RKO (cell line): ENCODE measurements at places on chromosomes 6 and 20.
A peak's percentile ranks its signal among the peaks of the same experiment; 100 is the strongest.

DNA sequence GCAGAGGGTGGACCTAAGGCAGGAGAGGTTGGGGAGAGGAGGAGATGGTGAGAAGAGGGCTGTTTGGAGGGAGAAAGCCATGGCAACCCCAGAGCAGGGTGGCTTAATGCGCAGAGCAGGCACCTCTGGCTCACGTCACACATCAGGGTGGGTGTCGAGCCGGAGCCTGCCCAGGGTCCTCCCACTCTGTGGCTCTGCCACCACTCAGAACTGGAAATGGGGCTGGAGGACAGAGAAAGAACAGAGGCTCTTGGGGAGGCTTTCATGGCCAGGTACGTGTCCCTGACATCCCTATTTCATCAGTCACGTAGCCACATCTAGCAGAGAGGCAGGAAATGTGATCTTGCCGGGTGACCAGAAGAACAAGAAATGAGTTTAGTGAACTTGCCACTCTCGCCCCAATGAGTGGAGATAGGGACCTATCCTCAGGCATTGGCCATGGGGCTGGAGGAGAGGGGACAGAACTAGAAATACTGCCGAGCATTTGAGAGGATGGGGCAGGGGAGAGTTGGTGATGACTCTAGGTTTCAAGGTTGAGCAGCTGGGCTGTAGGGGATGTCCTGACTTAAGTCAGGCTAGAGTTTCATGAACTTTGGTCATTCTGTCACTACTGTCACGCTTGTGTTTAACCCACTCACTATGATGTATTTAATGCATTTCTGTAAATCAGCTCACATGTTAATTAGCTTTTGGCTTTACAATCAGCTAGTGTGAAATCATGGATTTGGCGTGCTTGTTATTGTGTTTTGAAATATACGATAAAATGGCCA, 52.7 kb downstream of the CDH26 start:
- no peak for DNase-seq

GRCh38 chr20:5705827-5706226, 44.4 kb upstream of the SHLD1 start:
- no peak for DNase-seq

DNA sequence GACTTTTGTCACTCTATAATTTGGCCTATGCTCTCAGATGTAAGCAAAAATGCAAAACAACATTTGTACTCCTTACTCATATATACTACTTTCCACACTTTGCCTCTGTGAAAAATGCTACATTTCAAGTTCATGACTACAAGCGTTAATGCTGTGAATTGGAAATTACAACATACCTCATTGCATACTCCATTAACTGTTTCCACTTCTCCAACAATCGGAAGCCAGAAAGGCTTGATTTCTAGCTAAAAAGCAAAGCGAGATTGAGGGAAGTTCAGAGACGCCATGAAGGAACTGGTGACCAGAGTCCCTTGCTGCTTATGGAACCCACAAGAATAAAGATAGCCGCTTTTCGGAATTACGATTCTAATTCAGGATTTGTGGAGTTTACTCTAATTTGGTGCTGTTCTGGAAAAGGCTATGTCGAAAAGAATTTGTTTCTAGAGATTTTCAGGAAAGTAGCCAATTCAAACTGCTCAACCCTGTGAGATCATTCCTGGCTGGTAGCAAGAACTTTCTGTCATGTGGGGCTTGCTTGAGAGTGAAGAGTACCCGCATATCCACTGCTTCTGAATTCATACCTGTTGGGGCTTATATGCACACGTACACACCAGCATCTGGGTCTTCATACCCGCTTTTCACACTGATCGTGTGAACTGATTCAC, 98.0 kb upstream of the CITED2 start:
- no peak for DNase-seq

- DNase-seq, result no peak
These were observed 23.0 kb downstream of the GMDS start for GRCh38 chr6:2222275-2222842.

DNA sequence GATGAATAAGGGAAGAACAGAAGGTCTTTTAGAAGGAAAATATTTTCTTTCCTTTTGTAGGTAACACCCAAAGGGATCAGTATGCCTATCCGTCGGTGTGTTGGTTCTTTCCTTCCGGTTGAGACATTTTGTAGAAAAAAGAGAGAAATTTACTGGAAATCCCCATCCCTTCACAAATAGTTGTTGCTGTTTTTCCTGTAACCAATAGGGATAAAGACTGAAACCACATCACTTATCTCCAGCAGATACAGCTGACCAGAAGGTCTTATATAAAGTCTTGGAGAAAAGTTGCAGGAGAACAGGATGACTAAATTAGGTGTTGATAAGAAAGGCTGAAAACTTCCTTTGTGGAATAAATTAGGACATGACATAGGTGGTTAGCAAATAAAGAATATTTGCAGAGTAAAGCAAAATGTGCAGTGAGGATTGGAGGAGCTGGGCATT, 14.8 kb upstream of the HLA-DRB1 start:
- DNase-seq, result no peak

GRCh38 chr6:119517428-119517827, 167.9 kb upstream of the MAN1A1 start:
- no peak for DNase-seq

DNA sequence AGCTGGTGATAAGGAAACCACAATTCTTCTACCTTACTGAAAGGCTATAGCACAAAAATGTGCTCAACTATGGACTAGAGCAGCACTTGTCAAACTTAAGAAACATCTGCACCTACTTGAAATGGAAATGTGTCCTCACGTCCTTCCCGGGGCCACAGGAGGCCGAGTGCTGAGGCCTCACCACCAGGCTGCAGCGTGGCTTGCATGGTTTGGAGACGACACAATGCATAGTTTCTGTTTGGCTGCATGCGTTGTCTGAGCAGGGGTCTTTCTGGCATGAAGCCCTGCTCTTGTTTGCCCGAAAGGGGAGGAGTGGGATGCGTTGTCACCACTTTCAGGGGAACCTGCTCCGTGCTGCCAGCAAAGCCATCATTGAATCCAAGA, 228.8 kb downstream of the TTLL2 start:
- DNase-seq, result no peak

DNA sequence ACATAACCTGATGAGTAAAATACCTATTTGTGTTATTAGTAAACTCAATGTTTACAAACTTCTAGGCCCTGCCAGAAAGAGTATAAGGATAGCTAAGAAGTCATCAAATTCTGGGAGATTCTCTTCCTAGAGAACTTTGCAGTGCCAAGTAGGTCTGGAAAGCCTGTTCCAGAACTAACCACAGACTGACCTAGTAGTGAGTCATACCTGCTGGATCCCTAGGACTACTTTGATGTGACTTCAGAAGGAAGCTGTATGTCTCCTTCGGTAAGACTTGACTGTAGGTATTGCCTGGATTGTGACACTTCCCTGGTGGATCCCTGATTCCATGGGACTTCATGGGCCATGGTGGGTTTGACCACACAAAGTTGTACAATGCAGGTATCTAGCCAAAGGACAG, 131.7 kb downstream of the DNAH8 start:
- peak; percentile 51 for DNase-seq

- DNase-seq, result no peak
These were observed 558 bp downstream of the LINC00237 start for GRCh38 chr20:21105429-21106170.

DNA sequence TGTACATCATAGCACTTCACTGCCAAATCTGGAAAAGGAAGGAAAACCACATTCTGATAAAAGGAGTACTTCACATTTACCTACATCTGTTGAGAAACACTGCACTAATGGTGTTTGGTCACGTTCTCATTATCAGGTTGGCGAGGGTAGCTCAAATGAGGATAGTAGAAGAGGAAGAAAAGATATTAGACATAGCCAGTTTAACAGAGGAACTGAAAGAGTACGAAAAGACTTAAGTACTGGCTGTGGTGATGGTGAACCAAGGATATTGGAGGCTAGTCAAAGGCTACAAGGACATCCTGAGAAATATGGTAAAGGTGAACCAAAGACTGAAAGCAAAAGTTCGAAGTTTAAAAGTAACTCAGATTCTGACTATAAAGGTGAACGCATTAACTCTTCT, 32.0 kb upstream of the GJA10 start:
- DNase-seq, result no peak

GRCh38 chr20:48620507-48621375, 207.1 kb downstream of the PREX1 start:
- peak; percentile 84 for DNase-seq

GRCh38 chr6:18976966-18977365, 589.8 kb downstream of the RNF144B start:
- no peak for DNase-seq

DNA sequence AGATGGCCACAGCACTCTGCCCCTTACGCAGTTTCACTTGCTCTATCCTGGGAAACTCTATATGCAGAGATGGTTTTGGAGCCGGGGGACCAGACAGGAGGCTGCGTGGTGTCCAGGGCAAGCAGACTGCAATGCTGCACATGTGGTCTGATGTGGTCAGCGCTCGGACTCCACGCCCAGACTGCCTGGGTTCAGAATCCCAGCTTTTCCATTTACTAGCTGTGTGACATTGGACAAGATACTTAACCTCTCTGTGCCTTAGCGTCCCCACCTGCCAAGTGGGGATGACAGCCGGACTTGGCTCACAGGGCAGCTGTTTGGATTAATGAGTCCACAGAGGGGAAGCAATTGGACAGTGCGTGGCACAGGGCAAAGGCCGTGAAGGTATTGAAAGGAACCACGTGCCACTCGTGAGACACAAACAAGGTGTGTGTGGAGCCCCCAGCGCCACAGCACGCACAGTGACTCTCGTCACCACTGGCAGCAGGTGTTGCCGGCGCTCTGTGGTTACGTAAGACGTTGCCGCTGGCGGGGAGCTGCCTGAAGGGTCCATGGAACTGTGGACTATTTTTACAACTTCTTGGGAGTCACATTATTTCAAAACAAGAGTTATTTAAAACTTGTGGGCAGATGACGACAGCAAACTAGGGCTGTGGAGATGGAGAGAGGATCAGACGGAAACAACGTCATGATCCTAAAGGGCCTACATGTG, 201.4 kb downstream of the PREX1 start:
- no peak for DNase-seq

DNA sequence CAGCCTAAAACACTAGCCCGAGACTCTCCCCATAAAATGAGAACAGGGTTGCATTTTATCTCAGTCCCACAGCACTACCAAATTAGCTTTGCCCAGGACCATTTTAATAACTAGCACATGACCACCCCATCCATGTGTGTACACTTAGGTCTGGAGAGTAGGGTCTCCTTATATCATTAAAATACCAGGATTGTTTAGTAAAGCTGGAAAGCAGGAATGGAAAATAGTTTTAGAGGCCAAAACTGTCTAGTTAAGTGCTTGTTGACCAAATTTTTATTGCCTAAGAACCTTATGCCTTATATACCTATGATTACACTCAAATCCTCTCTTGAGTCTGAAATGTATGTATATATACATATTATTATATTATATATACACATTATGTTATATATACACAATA, 608.4 kb downstream of the HDGFL1 start:
- DNase-seq, result no peak

- DNase-seq, result no peak
These were observed 246.0 kb upstream of the MOCS1 start for GRCh38 chr6:40180271-40180670.

- peak; percentile 64 for DNase-seq
These were observed 539 bp downstream of the CDYL start for GRCh38 chr6:4776493-4777393.

DNA sequence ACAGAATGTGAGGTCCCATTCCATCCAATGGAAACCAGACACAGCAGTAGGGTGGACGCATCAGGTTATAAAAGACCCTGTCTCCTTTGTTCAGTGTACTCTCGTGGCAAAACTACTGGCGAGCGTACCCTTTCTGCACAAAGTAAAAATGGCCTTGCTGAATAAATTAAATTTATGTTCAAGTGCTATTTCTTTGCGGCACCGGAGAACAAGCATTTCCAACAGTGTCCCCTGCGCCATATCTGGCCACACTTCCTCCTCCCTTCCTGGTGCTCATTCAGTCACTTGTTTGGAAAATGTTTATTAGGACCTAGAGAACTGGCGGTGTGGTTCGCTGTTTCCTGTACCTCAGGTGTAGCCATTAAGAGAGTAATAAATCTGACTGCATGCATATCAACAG, 46.9 kb upstream of the DACT2 start:
- DNase-seq, result no peak

GRCh38 chr6:107061125-107062020, 33.4 kb downstream of the MTRES1 start:
- DNase-seq, result no peak

- no peak for DNase-seq
These were observed 82.8 kb upstream of the CDYL start for GRCh38 chr6:4693173-4693970.

GRCh38 chr6:14763139-14763538, 482.7 kb upstream of the JARID2 start:
- no peak for DNase-seq

- peak; percentile 58 for DNase-seq
These were observed 23.1 kb downstream of the ENPP3 start for GRCh38 chr6:131660195-131660594.

- DNase-seq, result no peak
These were observed 46.2 kb upstream of the BCLAF1 start for GRCh38 chr6:136335736-136336363.

GRCh38 chr6:137013031-137013430, 31.7 kb downstream of the IL20RA start:
- no peak for DNase-seq

DNA sequence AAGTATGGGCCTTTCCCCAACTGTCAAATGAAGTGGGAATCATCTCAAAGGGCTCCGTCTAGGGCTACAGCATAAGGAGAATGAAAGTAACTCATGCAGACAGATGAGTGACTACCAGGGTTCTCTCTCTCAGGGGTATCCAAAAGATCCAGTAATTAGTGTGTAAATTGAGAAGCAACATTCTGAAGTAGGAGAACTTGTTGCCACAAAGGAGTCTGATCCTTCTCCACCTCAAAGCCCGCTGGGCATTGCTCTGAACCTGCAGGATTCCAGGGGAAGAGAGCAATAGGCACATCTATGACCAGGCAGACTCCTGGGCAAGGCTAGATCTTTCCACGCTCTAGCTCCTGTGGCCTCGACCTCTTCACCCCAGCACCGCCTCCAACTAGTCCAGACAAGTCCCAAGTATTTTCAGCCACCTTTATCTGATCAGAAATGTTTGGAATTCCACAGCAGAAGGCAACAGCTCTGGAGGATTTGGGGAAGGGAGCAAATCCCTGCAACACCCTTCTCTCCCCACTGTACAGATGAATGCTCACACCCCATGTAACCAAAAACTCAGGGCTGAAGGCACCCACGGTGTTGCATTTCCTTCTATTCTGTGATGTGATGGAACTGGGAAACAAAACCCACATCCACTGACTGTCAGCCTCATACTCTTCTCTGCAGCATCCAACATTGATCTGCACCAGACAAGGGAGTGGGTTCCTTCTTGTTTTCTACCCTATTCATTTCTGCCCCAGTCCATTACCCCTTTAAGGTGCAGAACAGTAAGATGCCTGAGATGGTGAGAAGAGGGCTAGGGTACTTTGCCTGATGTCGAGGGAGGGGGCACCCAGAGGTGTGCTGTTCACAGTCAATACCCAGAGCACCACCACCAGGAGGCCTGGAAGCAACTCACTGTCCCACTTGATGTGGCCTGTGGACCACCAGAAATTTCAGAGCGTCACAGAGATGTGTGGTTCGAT, 41.0 kb downstream of the COX4I2 start:
- no peak for DNase-seq

- DNase-seq, result no peak
These were observed 771 bp upstream of the PPP1R3G start for GRCh38 chr6:5084360-5084780.

- DNase-seq, result no peak
These were observed 17.9 kb downstream of the AHI1 start for GRCh38 chr6:135479601-135480000.

GRCh38 chr6:33014841-33015634, 5.6 kb upstream of the HLA-DOA start:
- DNase-seq, result peak; percentile 80
